Aorta (tissue), 5 donors: ENCODE measurements at places on chromosomes 12 and 14. TPM values are rescaled to one million over a fixed set of nuclear protein-coding genes. Genes with fewer than 3 reads are reported as not detected.

Gene ASCL1
- not detected for total RNA-seq

Gene FRMD6
- 56.7 TPM for total RNA-seq

GRCh38 chr12:111170543-111170942 lies 198.4 kb downstream of the PHETA1 start:
- no peak for DNase-seq

GRCh38 chr12:93319523-93320050 lies 58.1 kb upstream of the NUDT4 start:
- DNase-seq: no peak

DNA sequence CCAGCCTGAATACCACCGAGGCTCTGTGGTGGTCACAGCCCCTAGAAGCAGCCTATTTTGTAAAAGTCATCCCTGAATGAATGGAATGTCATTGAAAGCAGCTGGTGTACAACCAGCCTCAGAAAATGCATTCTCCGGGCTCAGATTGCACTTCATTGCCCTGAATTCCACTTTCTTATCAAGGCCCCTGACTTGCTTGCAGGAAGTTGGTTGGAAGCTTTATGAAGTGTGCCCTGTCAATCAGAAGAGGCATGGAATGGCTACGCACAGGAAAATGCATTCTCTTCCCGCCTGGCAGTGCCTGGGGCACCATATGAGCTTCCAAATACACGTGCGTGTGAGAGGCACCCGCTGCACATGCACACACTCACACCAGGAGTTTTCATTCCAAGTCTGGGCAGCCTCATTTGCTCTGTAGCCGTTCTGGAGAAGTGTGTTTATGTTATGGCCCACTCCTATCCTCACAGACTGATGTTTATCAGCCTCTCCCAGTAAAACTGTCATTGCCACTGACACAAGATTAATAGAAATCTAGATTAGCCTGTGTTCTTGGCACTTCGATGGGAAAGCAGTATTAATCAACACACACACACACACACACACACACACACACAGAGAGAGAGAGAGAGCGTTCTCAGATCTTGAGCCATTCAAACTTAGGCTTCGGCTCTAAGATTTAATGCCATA lies 63.9 kb downstream of the NUAK1 start:
- DNase-seq: no peak

- DNase-seq: no peak
Measured at GRCh38 chr14:35347323-35348043, 55.3 kb downstream of the PSMA6 start.

- DNase-seq: no peak
Measured at GRCh38 chr12:108370415-108370814, 31.3 kb upstream of the CMKLR1 start.
